ENCODE measurements at places on chromosomes 6 and 20.

DNA sequence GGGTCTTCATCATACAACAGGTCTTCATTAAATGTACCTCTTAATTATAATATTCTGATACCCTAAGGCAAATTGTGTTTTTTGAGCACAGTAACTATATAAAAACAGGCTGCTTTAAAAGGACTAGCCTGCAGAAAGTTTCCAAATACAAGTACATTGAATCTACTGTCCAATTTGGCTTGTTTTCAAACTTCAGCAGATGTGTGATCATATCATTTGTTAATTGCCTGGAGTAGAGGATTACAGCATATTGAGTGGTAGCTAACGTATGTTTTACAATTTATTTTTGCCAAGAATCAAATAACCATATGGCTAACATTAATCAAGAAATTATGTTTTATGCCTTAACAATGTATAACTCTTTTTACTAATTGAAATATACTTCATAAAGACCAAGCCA, 12.6 kb downstream of the TINAG start:
- no peak for DNase-seq

DNA sequence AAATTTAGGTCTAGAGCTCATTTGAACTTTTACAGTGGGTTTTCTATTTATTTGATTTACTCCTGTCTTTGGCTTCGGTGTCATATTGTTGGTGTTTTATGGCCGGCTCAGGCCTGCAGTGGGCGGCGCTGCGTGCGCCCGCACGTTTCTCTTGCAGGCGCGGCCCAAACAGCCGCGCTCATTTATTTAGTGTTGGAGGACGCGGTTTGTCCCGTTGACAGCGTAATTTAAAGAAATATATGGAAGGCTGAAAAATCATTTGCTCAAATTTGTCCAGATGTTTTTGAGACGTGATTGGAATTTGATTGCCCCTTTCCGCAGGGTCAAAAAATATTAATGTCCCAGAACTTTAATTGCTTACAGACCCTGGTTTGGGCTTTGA, 22.1 kb downstream of the TFAP2B start:
- DNase-seq = no peak

GRCh38 chr6:105884426-105884825, 201.7 kb upstream of the PRDM1 start:
- no peak for DNase-seq

- DNase-seq = no peak
These were observed 103.2 kb upstream of the SUPT3H start for GRCh38 chr6:45480752-45481415.

- peak; percentile 11 for DNase-seq
These were observed 179.8 kb downstream of the TASP1 start for GRCh38 chr20:13458860-13459451.

DNA sequence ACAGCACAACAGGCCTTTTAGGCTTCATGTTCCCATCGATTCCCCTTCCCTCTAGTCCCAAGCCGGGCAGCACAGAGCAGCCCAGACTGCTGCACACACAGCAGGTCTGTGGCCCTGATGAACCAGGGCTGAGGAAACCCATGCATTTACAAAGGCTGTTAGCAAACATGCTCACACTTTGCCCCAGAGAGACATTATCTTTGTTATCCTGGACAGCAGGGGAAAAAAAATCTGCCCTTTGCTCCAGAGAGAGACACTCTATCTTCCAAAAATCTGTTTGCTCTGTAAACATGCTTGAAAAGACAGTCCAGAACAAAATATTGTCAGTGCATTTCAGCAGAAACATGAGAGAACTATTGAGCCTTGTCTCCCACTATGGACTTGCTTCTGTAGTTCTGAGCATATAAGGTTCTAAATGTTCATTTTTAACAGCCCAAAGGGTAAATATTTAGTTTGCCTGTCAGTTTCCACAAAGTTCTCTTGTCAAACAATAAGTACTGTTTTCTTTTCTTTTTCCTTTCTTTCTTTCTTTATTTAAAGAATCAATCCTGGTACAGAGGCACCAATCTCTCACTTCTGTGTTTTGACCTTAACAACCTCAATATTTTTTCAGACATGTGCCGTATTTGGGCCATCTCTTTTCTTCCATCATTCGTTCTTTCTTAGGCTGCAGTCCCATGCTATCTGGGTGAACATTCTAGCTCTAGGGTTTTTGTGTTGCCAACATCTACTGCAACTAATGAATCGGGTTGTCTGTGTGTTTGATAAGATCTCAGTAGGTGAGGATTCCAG, 468.0 kb downstream of the EPM2A start:
- no peak for DNase-seq

DNA sequence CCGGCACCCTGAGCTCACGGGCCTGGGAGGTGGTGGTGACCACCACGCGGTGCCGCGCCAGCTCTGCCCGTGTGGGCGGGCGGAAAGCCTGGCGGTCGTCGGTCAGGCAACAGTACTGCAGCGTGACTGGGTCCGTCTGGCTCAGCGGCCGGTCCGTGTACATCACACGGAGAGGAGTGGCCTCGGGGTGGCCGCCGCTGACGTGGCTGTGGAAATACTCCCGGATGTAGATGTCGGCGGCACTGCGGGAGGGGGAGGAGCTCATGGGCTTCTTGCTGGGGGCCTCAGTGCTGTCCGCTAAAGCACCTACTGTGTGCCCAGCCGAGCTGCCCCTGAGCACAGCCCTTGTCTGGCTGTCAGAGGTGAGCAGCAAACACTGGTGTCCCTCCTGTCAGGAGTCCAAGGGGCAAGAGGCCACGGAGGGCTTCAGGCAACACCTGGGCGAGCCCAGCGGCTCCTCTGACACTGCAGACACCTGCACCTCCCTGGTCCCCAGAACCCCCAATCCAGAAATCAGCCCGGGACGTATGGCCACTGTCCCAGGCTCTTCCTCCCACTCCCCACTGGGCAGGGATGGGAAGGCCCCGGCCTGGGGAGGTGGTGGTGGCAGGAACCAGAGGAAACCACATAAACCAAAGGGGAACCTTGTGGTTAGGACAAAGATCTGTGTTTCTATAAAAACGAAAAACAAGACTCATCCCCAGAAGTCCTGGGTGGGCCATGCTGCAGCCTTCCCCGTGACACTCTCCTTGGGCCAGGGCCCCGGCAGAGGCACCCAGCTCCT, 6.5 kb downstream of the HELZ2 start:
- peak; percentile 82 for DNase-seq

DNA sequence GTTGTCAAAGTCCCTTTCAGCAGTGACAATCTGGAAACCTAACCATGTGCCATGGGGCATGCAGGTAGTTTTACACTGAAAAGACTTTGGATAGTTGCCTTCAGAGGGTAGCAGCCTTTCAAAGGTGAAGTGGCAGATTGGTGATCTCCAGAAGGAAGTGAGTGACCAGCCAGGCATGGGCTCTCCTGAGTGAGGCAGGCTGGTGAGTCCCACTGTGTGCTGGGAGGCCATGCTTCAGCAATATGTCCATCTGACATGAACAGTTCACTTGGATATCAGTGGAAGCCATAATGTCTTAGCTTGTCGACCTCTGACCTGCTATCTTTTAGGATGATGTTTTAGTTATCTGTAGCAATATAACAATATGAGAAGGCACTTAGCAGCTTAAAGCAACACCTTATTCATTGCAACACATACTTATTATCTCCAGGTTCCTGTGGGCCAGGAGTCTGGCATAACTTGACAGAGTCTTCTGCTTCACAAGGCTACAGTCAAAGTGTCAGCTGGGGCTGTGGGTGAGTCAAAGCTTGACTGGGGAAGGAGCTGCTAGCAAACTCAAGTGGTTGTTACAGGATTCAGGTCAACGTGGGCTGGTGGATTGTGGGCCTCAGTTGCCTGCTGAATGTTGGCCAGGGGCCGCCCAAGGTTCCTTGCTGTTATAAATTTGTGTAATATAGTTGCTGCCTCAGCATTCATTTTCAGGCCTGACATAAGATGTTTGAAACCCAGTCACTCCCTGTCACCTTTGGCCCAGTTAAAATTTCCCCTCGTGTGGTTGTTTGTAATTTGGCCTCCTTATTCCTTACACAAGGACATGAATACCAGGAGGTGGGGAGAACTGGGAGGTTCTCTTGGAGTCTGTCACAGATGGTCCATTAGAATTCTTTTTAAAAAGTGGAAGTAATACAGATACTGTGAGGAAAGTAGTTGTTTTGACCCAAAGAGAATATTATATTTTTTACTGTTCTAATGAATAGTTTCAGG, 100.2 kb downstream of the UST start:
- no peak for DNase-seq

DNA sequence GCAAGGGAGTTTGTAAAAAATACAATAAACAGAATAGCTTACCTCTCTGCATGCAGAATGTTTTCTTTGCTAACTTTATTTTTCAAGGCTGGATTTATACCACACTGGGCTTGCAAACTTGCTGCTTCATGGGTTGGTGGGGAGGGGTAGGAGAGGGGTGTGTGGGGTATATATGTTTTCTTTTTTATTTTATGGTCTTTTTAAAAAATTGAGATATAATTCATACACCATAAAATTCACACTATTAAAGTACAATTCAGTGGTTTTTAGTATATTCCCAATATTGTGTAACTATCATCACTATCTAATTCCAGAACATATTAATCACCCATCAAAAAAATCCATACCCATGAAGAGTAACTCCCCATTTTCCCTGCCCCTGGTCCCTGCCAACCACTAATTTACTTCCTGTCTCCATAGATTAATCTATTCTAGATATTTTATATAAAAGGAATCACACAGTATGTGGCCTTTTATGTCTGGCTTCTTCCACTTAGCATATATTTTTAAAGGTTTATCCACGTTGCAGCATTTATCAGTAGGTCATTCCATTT, 14.3 kb upstream of the TRPC4AP start:
- no peak for DNase-seq

DNA sequence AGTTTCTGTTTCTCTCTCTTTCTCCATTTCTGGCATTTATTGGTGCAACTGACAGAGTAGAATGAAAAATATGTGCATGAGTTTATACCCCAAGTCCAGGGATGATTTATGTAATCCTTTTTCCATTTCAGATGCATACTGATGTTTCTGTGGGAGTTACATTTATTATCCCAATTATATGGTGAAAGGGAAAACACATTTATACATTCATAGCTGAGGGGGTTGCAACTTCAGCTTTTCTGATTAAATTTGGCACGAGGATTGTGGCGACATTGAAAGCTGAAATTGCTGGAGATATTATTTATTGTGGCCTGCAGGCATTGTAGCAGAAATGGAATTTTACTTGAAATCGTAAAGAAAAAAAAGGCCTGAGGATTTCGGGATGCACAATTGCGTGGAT, 31.5 kb upstream of the FNDC1 start:
- no peak for DNase-seq

GRCh38 chr6:44029444-44030185, 97.6 kb downstream of the MRPL14 start:
- no peak for DNase-seq

- no peak for DNase-seq
These were observed 119.2 kb upstream of the ASCC3 start for GRCh38 chr6:101000341-101000740.

DNA sequence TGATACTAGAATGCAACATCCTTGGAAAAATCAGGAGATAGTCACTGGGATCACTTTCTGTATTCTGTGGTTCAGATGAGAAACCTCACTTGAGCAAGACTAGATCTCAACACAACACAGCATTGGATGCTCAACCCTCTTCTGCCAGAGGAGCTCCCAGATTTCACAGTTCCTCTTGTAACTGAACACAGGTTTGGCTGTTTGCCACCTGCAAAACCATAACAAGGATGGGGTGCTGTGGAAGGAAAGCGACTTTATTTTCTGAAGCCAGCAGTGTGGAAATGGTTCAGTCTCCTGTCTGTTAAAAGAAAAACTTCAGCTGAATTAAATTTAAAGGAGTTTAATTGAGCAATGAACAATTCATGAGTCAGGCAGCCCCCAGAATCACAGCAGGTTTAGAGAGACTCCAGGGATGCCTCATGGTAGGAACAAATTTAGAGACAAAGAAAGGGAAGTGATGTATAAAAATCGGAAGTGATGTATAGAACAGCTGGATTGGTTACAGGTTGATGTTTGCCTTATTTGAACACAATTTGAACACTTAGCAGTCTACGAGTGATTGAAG, 149.9 kb upstream of the UST start:
- no peak for DNase-seq
